ENCODE measurements at places on chromosomes 2 and 18.

- no peak for DNase-seq
Observed at GRCh38 chr2:214450118-214450894, 39.5 kb downstream of the VWC2L start.

DNA sequence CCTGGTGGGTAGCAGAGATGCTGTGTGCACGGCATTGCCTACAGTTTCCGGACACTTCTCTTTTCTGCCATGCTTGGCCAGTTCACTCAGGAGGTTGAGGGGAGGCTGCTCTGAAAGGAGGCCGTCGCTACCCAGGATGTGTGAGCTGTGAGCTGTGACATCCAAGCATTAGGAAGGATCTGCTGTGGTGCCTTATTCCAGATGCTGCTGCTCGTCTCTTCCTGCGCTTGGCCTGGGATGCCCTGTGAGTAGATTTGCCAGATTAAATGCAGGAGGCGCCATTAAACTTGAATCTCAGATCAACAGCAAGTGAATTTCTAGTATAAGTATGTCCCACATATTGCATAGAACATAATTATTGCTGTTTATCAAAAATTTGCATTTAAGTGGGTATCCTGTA lies 124.2 kb upstream of the SIX3 start:
- DNase-seq: no peak

GRCh38 chr2:151849413-151850010 lies 21.3 kb upstream of the ARL5A start:
- no peak for DNase-seq

DNA sequence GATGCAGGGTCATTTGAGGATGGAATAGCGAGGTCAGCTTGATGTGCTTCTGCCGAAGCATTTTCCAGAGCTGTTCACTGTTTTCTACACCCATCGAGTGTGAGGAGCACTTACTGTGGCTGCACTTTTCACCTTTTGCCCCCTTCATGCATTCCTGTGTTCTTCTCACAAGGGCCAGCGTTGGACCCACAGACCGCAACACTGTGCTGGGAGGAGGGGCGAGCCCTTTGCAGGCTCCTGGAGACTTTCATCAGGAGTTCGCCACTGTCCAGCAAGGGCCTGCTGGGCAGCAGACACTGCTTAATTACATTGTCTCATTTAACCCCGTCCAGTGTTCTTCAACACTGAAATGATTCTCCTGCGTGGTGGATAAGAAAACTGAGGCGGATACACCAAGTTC lies 29.9 kb downstream of the CYP26B1 start:
- DNase-seq: no peak

- DNase-seq: no peak
Observed at GRCh38 chr2:179650420-179650819, 211.0 kb downstream of the ZNF385B start.

- DNase-seq: no peak
Observed at GRCh38 chr2:163799807-163800206, 64.0 kb upstream of the FIGN start.

DNA sequence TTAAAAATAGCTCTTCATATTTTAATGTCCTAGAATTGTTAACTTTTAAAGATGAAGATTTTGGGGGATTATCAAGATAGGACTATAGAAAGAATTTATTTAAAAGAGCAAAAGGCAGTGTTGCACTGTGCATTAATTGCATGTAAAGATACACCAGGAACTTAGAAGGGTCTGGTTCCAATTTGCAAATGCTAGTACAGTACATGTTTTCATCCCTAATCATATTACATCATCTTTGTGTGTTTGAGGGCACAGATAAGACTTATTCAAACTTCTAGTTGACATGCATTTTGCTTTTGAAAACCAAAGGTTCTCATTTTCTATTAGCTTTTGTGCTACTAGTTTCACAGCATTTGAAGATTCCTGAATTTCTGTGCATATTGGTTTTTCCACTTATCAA lies 231.7 kb upstream of the LYPD1 start:
- DNase-seq: no peak

DNA sequence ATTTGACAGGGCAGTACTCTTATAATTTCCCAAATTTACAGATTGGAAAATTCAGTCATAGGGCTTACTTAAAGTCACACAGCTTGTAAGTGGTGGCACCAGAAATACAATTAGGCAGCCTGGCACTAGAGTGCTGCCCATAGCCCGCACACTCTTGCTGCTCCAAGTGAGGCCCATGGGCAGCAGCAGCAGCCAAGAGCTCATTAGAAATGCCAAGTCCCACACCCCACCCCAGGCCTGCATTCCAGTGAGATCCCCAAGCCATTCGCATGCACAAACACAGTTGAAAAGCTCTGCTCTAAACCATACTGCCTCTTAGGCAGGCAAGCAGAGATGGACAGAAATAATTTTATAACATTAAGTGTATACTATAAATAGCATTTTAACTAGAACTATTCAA lies 379.3 kb upstream of the PKDCC start:
- no peak for DNase-seq

GRCh38 chr2:79573895-79574674 lies 61.2 kb downstream of the CTNNA2 start:
- no peak for DNase-seq

DNA sequence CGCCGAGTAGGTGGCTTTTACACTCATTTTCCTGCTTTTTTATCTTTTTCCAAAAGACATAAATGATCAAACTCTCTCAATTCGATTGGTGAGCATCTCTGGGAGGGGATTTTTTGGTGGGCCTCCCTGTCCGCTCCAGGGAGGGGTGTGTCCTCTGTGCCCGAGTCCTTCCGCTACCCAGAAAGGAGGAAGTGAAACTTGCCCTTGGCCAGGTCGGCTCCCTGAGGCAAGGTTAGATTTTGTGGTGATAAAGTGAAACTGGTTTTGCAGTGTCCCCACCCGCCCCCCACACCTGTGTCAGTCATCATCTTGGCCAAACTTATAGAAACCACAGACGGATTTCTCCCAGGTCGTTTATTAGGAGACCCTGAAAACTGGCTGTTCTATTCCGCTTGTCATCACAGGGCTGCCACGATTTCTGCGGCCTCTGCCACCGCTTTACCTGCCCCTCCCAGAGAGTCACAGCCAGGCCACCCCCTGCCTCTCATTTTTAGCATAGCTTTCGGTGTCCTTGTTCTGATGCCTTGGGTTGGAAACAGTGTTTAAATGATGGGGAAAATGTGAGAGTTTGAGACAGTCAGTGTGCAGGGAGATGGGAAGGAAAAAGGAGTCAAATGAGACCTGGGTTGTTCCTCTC lies 93.6 kb downstream of the SH3BP4 start:
- no peak for DNase-seq

GRCh38 chr2:29724282-29724681 lies 197.1 kb downstream of the ALK start:
- no peak for DNase-seq

- DNase-seq: no peak
Observed at GRCh38 chr2:110131166-110131565, 15.5 kb upstream of the MALL start.

DNA sequence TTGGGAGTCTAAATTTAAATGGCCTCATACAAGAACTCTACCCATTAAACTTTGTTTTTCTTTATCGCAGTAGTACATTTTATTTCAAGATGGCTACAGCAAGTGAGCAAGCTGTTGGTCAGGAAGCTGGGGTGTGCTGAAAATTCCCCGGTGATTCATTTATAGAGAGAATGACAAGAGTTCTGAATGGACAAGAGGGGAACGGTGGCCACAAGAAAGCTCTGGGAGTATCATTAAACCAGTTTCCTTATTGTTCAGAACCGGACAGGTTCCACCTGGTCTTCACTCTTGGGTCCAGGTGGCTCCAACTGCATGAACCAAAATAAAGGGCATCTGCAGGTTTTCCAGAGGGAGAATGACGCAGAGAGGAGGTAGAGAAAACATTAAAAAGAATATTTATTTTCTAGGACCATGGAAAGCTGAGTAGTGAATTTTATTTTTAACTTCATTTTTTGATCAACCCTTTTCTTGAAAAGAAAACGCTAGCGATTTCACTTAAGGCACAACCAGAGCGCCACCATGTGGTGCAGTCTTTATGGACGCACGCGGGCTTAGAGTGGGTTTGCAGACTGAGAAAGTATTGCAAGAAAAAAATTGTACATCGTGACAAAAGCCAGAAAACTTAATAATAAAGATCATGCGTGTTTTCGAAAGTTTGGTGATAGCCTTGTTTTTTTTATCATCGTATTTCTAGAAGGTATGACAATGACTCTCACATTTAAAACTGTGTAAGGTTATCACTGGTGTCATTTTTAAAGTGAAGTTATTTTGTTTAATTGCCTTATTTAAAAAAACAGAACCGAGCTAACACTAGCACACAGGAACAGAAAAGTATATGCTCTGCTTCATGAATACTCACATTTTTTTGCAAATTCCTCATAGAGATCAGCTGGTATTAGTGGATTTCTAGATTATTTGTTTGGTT lies 97.9 kb upstream of the NOL4 start:
- no peak for DNase-seq

GRCh38 chr2:70655786-70656185 lies 102.2 kb upstream of the TGFA start:
- no peak for DNase-seq

DNA sequence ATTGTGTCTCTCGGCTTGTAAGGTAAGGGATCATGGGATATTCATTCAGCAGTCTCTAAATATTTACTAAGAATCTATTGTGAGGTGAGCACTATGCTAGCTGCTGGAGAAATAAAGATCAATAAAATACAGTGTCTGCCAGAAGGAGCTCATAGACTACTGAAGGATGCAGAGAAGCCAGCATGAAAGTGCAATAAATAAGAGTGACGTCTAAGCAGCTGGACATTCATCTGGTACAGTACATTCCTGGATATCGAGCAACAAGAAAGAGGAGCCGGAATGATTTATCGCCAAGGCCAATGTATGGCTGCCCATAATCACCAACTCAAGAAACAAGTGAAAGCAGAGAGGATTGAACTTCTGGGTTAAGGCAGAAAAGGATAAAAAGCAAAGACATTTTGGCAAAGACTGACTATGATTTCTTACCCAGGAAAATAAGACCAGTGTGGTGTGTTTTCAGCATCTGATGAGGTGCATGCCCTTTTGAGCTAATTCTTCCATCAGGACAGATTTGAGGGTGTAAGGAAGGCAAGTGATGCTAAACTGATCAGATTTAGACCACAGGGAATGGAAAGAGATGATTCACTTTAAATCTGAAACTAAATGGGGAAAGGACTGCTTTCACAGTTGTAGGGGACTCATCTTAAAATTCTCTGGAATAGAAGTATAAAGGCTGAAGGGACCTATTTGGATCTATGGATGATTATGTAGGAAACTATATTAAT lies 18.7 kb upstream of the LMAN1 start:
- DNase-seq: no peak

- no peak for DNase-seq
Observed at GRCh38 chr2:20633794-20634506, 16.9 kb downstream of the HS1BP3 start.

GRCh38 chr2:237759176-237759575 lies 39.4 kb upstream of the RBM44 start:
- DNase-seq: no peak

GRCh38 chr18:59744271-59744721 lies 47.1 kb upstream of the CCBE1 start:
- DNase-seq: no peak

DNA sequence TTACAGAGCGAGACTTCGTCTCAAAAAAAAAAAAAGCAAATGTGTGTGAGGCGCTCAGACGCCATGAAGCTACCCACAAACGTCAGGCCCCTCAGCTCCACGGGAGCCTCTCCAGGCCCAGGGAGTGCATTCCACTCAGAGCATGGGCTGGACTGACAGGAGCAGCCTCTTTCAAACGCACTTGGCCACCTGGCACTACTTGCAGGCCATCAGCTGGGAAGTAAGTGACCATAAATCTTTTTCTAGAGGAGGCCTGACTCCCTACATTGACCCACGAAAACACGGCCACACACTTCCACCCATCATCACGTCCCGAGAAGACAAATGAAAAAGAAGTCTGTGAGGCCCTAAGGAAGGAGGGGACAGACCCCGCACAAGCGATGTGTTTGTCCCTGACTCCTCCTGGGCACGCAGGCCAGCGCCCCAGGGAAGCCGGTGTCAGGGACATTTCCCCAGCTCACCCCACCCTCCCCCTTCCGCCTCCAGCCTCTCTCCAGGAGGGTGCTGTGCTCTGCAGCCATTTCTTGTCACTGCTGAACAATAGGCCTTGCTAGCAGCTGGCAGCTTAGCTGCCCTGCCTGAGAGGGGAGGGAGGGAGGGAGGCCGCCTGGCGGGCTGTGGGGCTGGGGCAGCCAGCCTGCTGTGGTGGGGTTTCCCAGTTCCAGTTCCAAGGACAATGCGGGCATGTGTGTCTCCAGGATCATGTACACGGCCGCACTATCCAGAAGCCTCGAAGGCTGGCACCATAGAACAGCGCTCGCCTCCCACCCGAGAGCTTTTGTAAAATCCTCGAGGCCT lies 26.6 kb downstream of the SERTAD2 start:
- no peak for DNase-seq

DNA sequence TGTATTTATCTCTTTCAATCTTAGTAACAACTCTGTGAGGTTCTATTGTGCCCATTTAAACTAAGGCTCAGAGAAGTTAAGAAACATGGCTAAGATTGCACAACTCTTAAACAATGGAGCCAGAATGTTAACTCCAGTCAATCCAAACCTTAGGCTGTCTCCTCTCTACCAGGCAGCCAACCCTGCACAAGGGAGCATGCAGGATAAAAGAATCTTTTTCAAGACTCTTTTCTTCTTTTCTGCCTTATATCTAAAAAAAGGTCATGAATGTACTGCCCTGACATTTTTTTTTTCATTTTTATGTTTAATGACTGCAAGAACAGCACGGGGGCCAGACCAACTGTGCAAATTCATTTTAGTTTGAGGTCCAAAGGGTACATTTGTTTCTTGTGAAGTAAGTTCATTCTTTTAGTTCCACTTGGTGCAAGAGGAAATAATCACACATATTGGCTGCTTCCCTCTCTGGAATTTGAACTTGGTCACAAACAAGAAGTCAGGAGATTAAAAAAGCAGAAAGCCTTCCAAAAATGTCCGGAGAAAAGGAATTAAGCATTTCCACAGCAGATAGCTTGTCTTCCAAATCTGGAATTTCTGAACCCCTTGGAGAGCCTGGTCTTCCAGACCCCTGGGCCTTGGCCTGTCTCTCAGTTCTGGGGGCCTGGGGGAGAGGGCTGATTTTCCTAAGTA lies 96.0 kb upstream of the RIOK3 start:
- no peak for DNase-seq

- no peak for DNase-seq
Observed at GRCh38 chr2:103875131-103875530, 978.8 kb upstream of the POU3F3 start.

DNA sequence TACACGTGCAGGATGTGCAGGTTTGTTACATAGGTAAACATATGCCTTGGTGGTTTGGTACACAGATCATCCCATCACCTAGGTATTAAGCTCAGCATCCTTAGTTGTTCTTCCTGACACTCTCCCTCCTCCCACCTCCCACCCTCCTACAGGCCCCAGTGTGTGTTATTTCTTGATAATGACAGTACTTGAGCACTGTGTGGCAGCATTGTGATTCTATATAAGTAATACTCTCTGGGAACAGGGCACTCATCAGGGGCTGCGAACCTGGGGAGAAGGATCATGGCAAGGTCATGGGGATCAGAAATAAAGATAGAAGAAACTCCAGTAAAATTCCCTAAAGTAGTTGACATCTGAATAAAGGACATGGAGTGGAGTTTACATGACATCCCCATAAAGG lies 1256.2 kb upstream of the CRIM1 start:
- DNase-seq: no peak

GRCh38 chr2:74501335-74502071 lies 2.1 kb upstream of the LBX2 start:
- DNase-seq: no peak

Data from stimulated activated CD8-positive, alpha-beta memory T cell treated with anti-CD3 and anti-CD28 coated beads, Interleukin-4, amount 100 ng/mL, for 1 hour (primary cell).